ENCODE measurements at places on chromosomes 11 and 22.

- DNase-seq, result no peak
These were observed 3.9 kb upstream of the GCAT start for GRCh38 chr22:37803639-37804351.

- DNase-seq, result no peak
These were observed 684 bp upstream of the NFRKB start for GRCh38 chr11:129896062-129896461.

DNA sequence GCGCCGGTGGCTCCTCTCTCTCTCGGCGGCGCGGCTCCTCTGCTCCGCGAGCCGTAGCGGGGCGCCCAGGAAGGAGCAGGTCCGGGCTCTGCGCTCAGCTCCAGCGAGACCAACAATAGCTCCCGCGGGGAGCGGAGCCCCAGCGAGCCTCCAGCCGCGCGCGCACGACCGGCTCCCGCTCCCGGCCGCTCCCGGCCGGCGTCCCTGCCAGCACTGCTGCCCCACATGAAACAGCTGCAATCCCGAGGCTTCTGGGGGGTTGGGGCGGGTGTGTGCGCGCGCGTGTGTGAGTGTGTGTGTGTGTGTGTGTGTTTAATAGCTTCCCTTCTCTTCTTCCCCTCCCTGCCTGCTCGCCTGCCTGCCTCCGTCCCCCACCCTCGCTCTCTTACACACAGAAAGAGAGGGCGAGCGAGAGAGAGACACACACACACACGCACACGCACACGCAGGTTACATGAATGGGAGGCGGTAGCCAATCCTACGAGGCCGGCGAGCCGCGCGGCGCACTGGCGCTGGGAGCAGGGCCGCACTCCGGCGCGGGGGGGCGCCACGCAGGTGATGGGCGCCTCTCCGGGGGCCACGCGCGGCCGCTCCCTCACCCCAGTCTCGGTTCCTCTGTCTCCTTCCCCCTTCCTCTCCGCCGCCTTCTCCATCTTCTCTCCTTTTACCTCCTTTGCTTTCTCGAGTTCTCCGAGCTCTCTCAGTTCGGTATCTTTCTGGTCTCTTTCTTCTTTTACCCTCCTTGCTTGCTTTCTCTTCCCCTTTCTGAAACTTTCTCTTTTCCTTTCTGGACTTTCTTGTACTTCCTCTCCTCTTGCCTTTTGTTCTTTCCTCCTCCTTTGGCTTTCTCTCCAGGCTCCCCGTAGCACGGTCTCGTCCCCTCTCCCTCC, at the start of gene TENM4:
TSS of gene TENM4 (minus strand) at position 460 of the 890 bp plus-strand sequence. CDS start 371,086 bp downstream, outside the sequence.
- no peak for DNase-seq

- DNase-seq, result no peak
These were observed 34.4 kb downstream of the PRDM11 start for GRCh38 chr11:45180848-45181192.

- DNase-seq, result no peak
These were observed 6.3 kb downstream of the GLB1L2 start for GRCh38 chr11:134338068-134338467.

- no peak for DNase-seq
These were observed 1.5 kb upstream of the SLC16A8 start for GRCh38 chr22:38085501-38085900.

DNA sequence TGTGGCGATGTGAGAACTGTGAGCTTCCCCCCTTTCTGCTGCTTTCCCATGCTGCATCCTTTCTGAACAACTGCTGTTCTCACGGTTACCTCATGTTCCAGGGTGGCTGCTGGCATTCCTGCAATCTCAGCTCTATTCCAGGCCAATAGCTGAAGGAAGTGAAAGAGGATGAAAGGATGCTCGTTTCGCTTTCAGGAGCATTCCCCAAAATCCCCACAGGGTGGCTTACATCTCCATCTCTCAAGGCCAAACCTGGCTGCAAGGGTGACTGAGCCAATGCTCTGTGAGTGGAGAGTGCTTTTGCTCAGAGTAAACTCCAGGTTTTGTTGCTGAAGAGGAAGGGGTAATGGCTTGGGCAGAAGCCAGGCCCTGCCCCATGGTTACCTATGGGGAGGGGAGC, 848.2 kb downstream of the BRD1 start:
- DNase-seq, result no peak

DNA sequence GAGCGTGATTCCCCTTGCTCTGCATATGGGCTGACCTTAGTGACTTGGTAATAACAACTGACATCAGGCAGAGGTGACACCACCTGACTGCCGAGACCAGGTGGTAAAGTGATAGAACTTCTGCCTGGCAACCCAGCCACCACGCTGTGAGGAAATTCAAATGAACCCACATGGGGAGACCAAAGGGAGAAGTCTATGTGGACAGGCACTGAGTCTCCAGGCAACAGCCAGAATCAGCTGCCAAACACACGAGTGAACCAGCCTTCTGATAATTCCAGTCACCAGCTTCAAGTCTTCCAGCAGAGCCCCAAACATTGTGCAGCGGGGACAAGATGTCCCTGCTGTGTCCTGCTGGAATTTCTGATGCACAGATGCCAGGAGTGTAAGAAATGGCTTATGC, 29.7 kb downstream of the SPATA19 start:
- no peak for DNase-seq

DNA sequence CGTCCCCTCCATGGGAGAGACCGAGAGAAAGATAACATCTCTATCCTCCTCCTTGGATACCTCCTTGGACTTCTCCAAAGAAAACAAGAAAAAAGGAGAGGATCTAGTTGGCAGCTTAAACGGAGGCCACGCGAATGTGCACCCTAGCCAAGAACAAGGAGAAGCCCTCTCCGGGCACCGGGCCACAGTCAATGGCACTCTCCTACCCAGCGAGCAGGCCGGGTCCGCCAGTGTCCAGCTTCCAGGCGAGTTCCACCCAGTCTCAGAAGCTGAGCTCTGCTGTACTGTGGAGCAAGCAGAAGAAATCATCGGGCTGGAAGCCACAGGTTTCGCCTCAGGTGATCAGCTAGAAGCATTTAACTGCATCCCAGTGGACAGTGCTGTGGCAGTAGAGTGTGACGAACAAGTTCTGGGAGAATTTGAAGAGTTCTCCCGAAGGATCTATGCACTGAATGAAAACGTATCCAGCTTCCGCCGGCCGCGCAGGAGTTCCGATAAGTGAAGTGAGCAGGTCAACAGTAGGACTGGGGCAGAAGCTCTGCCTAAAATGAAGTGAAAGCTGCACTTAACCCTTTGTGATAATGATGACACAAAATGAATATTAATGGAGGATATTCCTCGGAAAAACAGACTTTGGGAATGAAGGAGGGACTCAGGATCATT, 65.3 kb downstream of the WNT11 start:
- no peak for DNase-seq

GRCh38 chr11:17750013-17750800, 15.6 kb downstream of the KCNC1 start:
- DNase-seq, result no peak

- no peak for DNase-seq
These were observed 101.6 kb upstream of the PARVA start for GRCh38 chr11:12275818-12276217.

- no peak for DNase-seq
These were observed 17.3 kb downstream of the RPUSD4 start for GRCh38 chr11:126194121-126194543.

- DNase-seq, result no peak
These were observed 192.0 kb downstream of the SHANK2 start for GRCh38 chr11:71060391-71060791.
